ENCODE measurements at places on chromosomes 16 and 17.

DNA sequence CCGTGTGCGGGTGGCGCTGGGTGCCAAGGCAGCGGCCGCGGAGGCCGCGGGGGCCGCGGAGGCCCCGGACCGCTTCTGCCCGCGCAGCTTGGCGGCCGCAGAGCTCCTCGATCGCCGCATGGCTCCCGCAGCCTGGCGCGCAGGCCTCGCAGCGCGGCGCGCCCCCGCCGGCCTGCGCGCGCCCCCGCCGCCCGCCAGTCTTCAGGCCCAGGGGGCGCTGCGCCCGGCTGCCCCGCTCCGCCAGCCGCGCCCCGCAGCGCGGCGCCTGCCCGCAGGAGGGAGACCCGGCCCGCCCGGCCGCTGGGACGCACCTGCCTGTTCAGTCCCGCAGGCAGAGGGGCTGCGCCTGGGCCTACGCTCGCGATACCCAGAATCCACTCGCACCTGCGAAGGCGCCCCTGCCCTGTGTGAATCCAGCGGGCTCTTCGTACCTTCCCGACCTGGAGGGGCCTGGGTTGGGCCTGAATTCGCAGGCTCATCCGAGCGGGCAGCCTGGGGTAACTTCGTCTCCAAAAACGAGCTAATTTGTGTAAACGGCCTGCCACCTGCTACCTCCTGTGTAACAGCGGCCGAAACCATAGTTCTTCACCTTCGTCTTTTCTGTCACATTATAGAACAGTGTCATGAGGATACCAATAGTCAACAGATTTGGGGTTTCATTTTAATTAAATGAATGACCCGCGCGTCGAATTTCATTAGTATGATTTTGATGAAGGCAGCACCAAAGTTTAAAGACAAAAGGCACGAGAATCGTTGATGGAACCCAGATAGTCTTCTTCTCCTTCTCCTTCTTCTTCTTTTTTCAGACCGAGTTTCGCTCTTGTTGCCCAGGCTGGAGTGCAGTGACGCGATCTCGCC lies at the start of gene CENPV:
Gene CENPV, minus strand, starts transcription at position 153 of the 858 bp plus-strand sequence. Its CDS starts 33 bp downstream, at position 120.
- ATAC-seq, result peak; percentile 64

DNA sequence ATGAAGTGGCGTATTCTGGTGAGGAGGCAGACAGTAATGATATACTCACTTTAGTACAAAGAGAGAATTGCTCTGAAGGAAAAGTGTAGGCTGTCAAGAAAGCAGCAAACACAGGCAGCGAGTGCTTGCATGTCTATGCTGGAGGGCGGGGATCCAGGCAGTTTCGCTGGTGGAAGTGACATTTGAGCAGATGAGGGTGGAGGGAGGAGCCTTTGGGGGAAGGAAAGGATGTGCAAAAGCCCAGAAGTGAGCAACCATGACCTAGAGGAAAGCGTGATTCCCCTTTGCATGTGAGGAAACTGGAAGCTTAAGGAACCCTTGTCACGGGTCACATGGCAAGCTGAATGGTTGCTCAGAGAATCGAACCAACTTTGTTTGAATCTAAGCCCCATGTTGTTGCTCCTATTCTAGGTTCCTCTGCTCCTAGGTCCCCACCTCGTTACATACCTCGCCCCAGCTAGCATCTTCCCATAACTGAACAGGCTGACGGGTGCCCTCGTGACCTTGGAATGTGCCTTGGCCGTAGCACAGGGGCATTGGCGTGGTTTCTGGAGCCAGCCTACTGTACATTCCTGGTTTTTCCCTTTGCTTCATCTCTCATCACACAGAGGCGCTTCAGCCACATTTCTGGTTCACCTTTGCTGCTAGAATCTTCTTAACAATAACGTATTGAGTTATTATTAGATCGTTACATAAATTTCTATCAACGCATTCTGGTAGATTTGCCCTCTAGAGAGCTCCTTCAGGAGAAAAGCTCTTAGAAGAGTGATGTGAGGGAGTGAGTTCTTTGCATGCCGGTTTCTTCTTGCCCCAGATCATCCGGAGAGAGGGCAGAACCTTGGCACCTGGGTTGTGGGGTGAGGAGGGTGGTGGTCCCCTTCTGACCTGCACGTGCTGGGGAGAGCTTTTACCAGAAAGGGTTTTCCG lies 191.8 kb downstream of the SNX29 start:
- peak; percentile 42 for ATAC-seq

- ATAC-seq, result no peak
Measured at GRCh38 chr16:16032271-16032979, 83.0 kb downstream of the ABCC1 start.

- ATAC-seq, result no peak
Measured at GRCh38 chr17:80803451-80804428, 187.9 kb upstream of the CHMP6 start.

GRCh38 chr17:78242024-78242742 lies 10.8 kb downstream of the TMEM235 start:
- peak; percentile 45 for ATAC-seq

DNA sequence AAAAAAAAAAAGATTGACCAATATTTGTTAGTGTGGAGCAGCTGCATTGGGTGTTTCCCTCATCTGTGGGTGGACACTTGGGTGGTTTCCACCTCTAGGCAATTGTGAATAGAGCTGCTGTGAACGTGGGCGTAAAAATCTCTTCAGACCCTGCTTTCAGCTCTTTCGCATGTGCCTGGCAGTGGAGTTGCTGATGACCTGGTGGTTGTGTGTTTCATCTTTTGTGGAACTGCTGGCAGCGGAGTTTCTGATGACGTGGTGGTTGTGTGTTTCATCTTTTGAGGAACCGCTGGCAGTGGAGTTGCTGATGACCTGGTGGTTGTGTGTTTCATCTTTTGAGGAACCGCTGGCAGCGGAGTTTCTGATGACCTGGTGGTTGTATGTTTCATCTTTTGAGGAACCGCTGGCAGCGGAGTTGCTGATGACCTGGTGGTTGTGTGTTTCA lies 21.4 kb downstream of the ZC3H18 start:
- ATAC-seq, result no peak

GRCh38 chr17:77254951-77255825 lies 114.4 kb downstream of the SEC14L1 start:
- ATAC-seq, result peak; percentile 87

DNA sequence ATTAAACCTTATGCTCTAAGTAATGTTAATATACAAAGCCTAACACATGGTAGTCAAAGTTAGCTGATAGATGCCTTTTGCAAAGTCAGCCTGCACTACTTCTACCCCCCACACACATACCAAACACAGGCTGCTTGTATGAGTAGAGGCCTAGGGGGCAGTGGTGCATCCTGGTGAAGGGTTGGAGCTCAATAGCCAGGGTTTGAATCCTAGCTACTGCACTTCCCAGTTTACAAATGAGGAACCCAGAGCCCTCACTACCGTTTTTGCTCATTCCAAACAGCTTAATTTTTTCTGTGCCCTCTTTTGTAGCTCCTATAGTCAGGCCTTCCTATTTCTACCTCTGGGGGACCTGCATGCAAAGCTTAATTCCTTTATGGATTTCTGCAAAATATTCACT lies 18.9 kb upstream of the HYDIN start:
- no peak for ATAC-seq

DNA sequence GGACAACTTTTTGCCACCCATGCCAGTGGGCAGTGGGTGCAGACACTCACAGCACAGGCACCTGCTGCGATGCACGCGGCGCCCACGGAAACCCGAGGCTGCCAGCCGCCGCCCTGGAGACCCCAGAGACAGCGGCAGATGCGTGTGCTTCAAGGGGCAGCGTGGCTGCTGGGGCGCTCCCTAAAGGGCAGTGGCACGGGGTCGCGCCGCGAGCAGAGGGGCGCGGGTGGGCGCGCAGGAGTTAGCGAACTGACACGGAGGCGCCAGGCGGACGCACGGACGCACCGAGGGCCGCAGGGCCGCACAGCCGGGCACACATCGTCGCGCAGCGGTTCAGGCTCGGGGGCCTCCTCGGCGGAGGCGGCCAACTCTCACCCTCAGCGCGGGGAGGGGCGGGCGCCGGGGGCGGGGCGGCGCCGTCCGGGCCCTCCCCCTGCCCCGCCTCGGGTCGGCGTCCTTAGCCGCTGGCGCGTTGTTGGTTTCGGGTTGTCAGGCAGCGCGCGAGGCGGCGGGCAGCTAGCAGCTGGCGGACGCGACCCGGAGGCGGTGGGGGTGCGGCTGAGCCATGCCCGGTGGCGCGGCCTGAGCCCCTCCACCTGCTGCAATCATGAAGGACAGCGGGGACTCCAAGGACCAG lies at the start of gene KIF19:
Gene KIF19, plus strand, starts transcription at position 484 of the 637 bp plus-strand sequence. Its CDS starts 124 bp downstream, at position 608.
- ATAC-seq, result peak; percentile 32

GRCh38 chr17:65537845-65538674 lies 23.4 kb downstream of the AXIN2 start:
- ATAC-seq, result no peak

- ATAC-seq, result no peak
Measured at GRCh38 chr17:4248504-4249277, 15.1 kb downstream of the ANKFY1 start.

DNA sequence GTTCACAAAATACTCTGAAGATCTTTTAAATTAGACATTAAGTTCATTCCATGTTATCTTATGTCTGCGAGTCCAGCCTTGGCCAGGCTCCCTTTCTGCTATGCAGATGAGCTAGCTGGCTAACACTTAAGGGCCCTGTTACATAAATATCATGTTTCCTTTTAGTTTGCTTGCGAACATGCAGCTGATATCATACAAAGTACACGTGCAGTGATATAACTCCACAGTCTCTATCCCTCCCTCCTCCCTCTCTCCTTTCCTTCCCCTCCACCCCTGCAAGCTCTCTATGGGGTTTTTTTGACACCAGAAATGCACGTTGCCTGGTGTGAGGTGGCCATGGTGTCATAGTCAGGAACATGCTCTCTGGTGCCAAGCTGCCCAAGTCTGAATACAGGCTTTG lies 46.1 kb downstream of the ARHGAP17 start:
- no peak for ATAC-seq

GRCh38 chr17:78092794-78093324 lies 35.7 kb downstream of the TMC6 start:
- ATAC-seq, result no peak

DNA sequence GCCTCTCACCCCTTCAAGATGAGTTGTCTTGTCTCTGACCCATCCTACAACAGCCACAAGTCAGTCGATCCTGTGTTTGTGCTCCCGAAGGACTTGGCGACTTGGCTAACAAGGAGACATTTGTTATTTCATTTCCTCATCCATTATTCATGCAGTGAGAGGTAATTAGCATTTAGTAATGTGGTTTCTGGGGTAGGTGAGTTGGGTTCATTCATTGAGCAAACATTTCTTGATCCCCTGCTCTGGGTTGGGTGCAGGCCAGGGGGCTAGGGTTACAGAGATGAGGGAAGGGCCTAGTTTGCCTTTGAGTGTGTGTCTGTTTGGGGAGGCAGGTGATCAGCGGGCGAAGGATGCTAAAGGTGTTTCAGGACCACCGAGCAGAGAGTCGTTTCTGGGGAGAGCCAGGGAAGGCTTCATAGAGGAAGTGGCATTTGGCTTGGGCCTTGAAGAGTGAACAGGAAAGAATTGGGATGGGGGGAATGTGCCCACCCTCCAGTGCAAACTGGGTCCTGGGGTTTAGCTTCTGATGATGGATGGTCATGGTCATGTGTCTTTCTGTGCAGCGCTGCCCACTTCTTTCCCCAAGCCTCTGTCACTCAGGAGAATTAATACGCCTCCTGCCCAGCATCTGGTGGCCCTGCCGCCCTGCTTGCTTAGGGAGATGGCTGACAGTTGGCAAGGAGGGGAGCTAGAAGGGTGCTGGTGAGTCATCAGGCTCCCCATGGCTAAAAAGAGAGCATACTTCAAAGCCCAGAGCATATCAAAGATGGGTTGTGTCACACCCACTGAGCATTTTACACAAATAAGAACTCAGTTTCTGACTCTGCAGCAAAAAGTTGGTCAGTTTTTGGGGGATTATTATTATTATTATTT lies 38.5 kb downstream of the MSI2 start:
- peak; percentile 58 for ATAC-seq

DNA sequence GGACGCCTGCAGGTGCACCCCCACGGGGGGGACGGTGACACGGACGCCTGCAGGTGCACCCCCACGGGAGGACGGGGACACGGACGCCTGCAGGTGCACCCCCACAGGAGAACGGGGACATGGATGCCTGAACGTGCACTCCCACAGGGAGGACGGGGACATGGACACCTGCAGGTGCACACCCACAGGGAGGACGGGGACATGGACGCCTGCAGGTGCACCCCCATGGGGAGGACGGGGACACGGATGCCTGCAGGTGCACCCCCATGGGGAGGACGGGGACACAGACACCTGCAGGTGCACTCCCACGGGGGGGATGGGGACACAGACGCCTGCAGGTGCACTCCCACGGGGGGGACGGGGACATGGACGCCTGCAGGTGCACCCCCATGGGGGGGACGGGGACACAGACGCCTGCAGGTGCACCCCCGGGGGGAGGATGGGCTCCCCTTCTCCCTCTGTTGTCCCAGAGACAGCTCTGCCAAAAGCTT lies 114.5 kb upstream of the METRNL start:
- ATAC-seq, result no peak

GRCh38 chr17:20184977-20185619 lies 175.9 kb downstream of the SPECC1 start:
- ATAC-seq, result no peak

- no peak for ATAC-seq
Measured at GRCh38 chr16:69110406-69110805, 5.0 kb downstream of the HAS3 start.

- no peak for ATAC-seq
Measured at GRCh38 chr16:70157477-70158260, 15.9 kb upstream of the CLEC18C start.

GRCh38 chr17:76479515-76480060 lies 12.2 kb downstream of the AANAT start:
- no peak for ATAC-seq

Measured in esophagus mucosa (tissue), 1 donor.